ENCODE measurements at places on chromosomes 1 and 21. TPM values are rescaled to one million over a fixed set of nuclear protein-coding genes. Genes with fewer than 3 reads are reported as not detected.

The GNG4 gene
- not detected for total RNA-seq

The SPRR2F gene
- total RNA-seq = not detected

The SPATC1L gene
- total RNA-seq = 1.5 TPM

- DNase-seq = no peak
- peaks cover 41% of the 10 kb centered on the region for H3K4me1 ChIP-seq
- H3K4me3 ChIP-seq = no peak overlapping the region
- H3K27me3 ChIP-seq = no peaks in the 10 kb centered on the region
Observed at GRCh38 chr1:155014709-155015508, 12.3 kb downstream of the ZBTB7B start.

The OR14K1 gene
- total RNA-seq = not detected

GRCh38 chr1:65245295-65245694 lies 64.0 kb upstream of the DNAJC6 start:
- no peaks in the 10 kb centered on the region for H3K27me3 ChIP-seq
- H3K36me3 ChIP-seq = no peaks in the 10 kb centered on the region
- no peak overlapping the region for H3K4me3 ChIP-seq
- no peak for DNase-seq
- H3K4me1 ChIP-seq = no peaks in the 10 kb centered on the region

The TTC22 gene
- 0.13 TPM for total RNA-seq

DNA sequence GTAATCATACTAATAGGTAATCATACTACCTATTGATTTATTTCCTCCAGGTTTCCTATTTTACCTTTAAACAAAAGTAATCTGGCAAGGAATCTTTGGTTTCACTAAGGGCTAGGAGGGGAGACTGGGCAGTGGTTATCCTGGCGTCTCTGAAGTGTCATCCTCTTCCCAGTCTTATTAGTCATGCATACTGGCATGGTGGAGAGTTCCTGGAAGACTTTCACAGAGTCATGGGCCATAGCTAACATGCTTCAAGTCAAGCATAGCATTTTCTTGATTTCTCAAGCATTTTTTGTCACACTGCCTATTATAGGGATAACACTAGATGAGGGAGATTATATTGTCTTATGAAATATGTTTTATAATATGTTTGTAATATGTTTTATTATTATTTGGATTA lies 64.0 kb upstream of the ASB17 start:
- no peak overlapping the region for H3K4me3 ChIP-seq
- H3K36me3 ChIP-seq = no peaks in the 10 kb centered on the region
- no peak overlapping the region for H3K27ac ChIP-seq

DNA sequence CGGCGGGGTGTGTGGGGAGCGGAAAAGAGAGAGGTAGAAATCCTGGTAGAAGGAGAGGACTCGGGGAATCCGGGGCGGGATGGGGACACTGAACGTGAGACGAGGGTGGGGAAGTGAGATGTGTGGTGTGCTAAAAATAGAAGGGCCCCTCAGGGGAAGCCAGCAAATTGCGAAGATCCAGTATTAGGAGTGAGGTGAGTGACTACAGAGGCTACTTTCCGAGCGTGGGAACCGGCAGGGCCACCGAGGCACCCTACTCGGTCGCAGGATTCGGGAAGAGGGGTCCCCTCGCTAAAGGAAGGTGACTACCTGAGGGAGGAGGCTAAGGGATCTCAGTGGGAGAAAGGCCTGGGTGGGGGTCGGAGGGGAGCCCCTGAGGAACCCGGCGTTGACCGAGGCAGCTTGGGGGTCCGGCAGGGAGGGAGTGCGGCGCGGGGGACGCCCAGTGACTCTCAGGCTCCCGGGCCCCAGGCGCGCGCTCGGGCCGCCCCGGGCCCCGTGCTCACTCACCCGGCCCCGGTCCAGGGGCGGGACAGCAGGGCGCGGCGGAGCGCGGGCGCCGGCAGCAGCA lies 318 bp downstream of the ALDH4A1 start:
- H3K27ac ChIP-seq = peak overlapping the region; percentile 89
- peak overlapping the region; percentile 78 for H3K4me3 ChIP-seq
- no peaks in the 10 kb centered on the region for H3K27me3 ChIP-seq
- DNase-seq = peak; percentile 58

The IGSF9 gene
- not detected for total RNA-seq

DNA sequence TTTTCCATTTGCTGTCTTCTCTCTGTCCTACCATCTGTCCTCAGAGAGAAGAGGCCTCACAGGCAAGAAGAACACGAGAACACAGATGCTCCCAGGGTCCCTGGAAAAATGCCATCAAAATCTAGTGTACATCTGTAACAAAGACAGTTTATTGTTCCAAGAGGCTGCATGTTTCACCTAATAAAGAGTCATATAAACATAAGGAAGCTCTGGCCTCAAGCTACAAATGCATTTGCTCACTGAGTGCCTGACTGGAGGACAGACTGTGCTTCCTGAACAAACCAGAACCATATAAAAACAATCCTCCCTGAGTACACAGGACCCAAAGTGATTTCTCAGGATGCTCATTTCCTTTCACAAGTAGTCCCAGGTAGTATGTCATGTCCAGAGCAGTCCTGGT lies 76.3 kb upstream of the SLC44A3 start:
- H3K4me1 ChIP-seq = peaks cover 6% of the 10 kb centered on the region
- no peak overlapping the region for H3K4me3 ChIP-seq
- no peak for DNase-seq
- no peaks in the 10 kb centered on the region for H3K27me3 ChIP-seq

DNA sequence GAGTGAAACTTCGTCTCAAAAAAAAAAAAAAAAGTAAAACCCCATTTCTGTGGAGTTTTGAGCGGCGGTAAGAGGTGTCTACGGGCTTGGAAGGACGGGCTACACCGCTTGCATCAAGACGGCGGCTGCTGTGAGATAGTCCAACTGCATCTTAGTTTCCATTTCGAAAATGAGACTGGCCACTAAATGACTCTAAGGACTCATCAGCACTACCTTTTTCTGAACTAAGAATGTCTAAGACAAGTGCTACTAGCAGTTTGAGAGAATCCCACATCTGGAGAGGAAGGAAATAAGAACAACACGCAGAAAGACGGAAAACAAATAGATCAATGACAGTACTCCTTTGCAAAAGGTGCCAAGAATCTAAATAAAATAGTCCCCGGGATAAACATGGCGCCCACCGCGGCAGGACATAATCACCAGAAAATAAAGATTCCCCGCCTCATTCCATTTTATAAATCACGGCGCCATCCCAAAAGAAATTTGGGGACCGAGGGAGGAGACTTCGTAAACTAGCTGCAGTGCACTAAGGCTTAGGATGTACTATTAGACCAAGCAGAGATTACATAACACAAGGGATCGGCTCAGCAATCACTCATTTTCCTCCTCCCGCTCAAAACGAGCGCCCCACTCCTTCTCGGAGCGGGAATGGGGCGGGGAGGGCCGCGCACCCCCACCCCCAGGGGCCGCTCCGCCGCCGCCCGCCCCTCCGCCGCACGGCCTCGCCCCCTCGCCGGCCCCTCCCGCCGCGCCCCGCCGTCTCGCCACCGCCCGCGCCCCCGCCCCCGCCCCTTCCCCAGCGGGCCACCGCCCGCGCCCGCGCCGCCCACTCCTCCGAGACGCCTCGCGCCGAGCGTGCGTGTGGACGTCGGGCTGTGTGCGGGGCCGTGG lies 1.1 kb downstream of the POGZ start:
- no peaks in the 10 kb centered on the region for H3K27me3 ChIP-seq
- peak overlapping the region; percentile 85 for H3K27ac ChIP-seq
- peak; percentile 37 for DNase-seq
- H3K4me1 ChIP-seq = peaks cover 11% of the 10 kb centered on the region
- peak overlapping the region; percentile 70 for H3K4me3 ChIP-seq
- H3K36me3 ChIP-seq = no peaks in the 10 kb centered on the region

GRCh38 chr1:244349581-244350001 lies 102.1 kb downstream of the ADSS2 start:
- H3K36me3 ChIP-seq = no peaks in the 10 kb centered on the region
- no peak overlapping the region for H3K4me3 ChIP-seq
- no peak for DNase-seq
- no peaks in the 10 kb centered on the region for H3K27me3 ChIP-seq
- H3K4me1 ChIP-seq = no peaks in the 10 kb centered on the region

The PRKAB2 gene
- 107 TPM for total RNA-seq

DNA sequence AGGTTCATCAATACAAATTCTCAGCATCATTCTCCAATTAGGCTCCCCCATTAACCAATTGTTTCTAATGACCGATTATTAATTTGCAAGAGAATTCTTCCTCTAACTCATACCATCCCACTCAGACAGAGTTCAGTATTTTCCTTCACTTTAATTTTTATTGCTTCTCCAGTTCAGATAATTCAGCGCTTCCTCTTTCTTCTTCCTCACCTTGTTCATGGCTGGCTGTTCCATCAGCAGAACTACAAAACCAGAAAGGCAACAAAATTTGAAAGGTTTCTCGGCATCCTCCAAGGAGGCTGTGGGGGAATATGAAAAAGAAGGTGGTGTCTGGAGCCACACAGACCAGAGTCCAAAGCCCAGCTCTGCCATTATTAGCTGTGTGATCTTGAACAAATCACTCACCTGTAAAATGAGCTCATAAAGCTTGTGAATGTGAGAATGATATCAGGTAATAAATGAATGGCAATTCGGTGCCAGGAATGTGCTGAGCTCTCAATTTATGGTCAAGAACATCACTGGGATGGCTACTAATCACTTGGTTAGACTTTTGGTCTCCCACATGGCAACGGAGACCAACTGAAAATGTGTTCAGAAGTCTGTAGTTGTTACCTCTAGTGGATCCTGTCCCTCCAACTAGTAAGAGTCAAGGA lies 11.7 kb upstream of the ZNF436 start:
- no peak overlapping the region for H3K4me3 ChIP-seq
- no peaks in the 10 kb centered on the region for H3K27me3 ChIP-seq

GRCh38 chr21:41558842-41559241 lies 50.9 kb upstream of the TMPRSS2 start:
- no peak overlapping the region for H3K4me3 ChIP-seq
- no peaks in the 10 kb centered on the region for H3K4me1 ChIP-seq
- no peak for DNase-seq

- no peaks in the 10 kb centered on the region for H3K36me3 ChIP-seq
- no peak overlapping the region for H3K27ac ChIP-seq
- no peaks in the 10 kb centered on the region for H3K4me1 ChIP-seq
- H3K4me3 ChIP-seq = no peak overlapping the region
Observed at GRCh38 chr1:89146721-89147120, 20.8 kb upstream of the GBP2 start.

The CD5L gene
- total RNA-seq = not detected

- no peak for DNase-seq
- H3K27me3 ChIP-seq = no peaks in the 10 kb centered on the region
- peaks cover 41% of the 10 kb centered on the region for H3K4me1 ChIP-seq
- peak overlapping the region; percentile 65 for H3K27ac ChIP-seq
- H3K36me3 ChIP-seq = no peaks in the 10 kb centered on the region
Observed at GRCh38 chr1:203128431-203128715, 847 bp downstream of the ADORA1 start.

DNA sequence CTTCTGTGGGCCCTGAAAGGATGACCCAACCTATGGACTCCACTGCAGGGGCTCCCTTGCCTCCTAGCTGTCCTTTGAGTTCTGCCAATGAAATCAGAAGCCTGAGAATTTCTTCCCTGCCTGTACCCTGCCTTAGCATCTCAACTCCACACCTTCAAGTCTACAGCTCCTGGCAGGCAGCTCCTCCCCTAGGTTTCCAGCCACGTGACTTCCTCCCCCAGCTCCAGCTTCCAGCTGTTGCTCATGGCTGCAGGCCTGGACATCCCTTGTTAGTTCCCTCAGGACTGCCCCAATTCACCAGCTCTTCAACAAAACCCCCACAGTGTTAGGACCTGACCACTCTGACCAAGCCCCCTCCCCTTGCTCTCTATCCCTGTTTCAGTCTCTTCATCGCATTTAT lies 2.4 kb downstream of the RCAN1 start:
- no peaks in the 10 kb centered on the region for H3K36me3 ChIP-seq
- no peak overlapping the region for H3K27ac ChIP-seq
- H3K4me3 ChIP-seq = no peak overlapping the region

DNA sequence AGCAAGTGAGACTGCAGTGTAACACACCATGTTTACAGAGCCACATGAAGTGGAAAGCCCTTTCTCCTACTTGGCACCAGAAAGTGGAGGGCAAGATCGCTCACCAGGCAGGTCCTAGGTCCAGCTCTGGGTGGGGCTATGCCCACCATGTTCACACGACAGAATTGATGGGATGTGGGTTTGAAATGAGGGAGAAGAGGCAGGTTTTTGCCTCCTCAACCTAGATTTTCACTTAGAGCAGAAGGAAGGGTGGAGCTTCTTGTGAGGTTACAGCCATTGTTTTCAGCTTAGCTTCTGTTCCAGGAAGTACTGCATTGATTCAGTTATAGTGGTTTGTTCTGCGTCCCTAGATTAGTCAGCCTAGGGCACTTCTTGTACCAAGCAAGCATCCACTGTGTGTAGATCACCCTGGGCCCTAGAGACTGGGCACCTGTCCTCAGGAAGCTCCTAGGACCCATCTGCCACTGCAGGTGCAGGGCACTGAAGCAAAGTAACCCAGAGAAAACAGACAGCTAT lies 2.3 kb downstream of the CD53 start:
- no peak overlapping the region for H3K4me3 ChIP-seq
- no peak overlapping the region for H3K27ac ChIP-seq
- H3K4me1 ChIP-seq = no peaks in the 10 kb centered on the region
- no peaks in the 10 kb centered on the region for H3K36me3 ChIP-seq

The OR2G6 gene
- not detected for total RNA-seq

DNA sequence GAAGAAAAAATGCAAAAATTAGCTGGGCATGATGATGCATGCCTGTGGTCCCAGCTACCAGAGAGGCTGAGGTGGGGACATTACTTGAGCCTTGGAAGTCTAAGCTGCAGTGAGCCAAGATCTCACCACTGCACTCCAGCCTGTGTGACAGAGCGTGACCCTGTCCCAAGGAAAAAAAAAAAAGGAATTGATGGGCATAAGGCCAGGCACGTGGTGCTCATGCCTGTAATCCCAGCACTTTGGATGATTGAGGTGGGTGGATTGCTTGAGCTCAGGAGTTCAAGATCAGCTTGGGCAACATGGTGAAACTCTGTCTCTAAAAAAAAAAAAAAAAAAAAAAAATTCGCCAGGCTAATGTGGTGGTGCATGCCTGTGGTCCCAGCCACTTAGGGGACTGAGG lies 55.8 kb upstream of the ATP2B4 start:
- H3K4me1 ChIP-seq = no peaks in the 10 kb centered on the region
- H3K4me3 ChIP-seq = no peak overlapping the region
- no peaks in the 10 kb centered on the region for H3K36me3 ChIP-seq
- H3K27ac ChIP-seq = no peak overlapping the region

GRCh38 chr1:62368989-62369388 lies 49.8 kb upstream of the KANK4 start:
- no peaks in the 10 kb centered on the region for H3K36me3 ChIP-seq
- no peak for DNase-seq
- H3K4me3 ChIP-seq = no peak overlapping the region
